ENCODE measurements at places on chromosomes 5 and 9.

- DNase-seq = no peak
Measured at GRCh38 chr5:154498994-154499393, 21.0 kb upstream of the HAND1 start.

DNA sequence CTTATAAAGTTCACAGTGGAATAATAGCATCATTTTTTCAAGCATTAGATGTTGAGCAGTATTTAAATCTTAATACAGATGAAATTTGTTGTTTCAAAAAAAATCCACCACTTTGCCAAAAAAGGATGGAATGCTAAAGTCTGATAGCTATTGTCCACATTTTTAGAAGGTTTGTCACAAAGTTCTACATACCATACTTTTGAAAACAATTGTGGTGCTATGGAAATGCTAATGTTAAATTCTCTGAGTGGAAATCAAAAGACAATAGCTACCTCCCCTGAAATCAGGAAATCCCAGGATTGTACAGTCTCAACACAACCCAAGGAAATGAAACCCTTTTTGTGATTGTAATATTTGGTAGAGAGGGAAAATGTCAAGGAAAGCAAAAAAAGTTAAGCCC is 19.3 kb upstream of the GRAMD2B start:
- no peak for DNase-seq

- DNase-seq = no peak
Measured at GRCh38 chr9:73549991-73550390, 398.3 kb downstream of the ANXA1 start.

GRCh38 chr9:69299315-69299714 is 25.7 kb upstream of the ENTREP1 start:
- no peak for DNase-seq

DNA sequence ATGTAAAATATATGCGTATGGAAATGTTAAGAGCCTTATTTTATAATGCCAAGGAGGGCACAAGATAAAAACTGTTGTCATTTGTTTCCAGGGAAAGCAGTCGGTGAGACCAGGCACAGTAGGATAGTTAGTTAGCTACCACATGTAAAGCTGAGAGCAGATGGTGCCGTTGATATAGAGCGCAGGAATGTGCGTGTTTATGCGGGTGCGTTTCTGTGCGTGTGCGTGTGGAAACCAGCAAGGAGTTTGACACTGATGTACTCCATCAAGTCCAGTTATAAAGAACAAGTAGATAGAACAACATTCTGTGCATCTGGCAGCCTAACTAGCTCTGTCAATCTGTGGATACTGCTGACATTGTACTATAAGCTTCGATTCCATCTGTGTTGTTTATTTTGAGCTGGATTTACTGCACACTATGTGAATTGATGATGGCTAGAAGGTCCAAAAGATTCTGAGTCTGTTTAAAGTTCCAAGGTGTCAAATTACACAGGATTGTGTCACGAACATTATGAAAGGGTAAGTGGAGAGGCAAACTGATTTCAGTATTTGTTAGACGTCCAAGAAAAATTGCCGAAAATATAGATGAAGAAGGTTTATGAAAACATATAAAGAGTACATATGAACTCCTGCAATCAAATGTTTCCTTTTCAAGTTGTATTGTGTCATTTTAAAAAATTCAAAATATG is 494.9 kb upstream of the MEF2C start:
- DNase-seq = no peak
